ENCODE measurements at places on chromosomes 13 and 19.

- DNase-seq, result no peak
These were observed 23.7 kb downstream of the RYR1 start for GRCh38 chr19:38457202-38457601.

- DNase-seq, result no peak
These were observed 1.2 kb upstream of the FOXO1 start for GRCh38 chr13:40667622-40667978.

GRCh38 chr19:55308281-55308680 lies 16.9 kb downstream of the TMEM150B start:
- DNase-seq, result no peak

DNA sequence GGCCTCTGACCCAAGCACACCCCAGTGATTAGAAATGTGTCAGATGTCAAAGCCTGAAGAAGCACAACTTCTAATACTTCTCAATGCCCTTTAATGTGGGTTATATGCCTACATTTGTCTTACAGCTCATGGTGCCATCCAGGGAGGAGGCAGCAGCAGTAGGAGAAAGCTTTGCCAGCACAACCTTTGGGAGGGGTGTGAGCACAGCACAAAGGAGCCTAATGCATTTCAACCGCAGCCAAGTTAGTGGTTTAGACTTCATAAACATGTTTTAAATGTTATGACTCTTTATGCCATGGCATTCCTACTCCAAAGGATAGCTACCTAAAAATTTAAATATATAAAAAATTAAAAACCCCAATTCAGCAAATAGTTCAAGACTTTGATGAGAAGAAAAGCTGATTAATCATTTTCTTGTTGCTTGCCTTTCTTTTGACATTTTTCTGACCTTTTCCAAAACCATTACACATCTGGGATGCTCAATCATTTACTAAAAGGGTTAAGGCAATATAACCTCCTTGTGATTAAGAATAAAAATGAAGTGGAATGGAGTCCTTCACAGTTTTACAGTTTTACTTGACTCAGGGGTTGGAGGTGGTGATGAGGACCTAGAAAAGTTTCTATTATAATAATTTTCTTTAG lies 142.7 kb downstream of the DLEU7 start:
- DNase-seq, result no peak

DNA sequence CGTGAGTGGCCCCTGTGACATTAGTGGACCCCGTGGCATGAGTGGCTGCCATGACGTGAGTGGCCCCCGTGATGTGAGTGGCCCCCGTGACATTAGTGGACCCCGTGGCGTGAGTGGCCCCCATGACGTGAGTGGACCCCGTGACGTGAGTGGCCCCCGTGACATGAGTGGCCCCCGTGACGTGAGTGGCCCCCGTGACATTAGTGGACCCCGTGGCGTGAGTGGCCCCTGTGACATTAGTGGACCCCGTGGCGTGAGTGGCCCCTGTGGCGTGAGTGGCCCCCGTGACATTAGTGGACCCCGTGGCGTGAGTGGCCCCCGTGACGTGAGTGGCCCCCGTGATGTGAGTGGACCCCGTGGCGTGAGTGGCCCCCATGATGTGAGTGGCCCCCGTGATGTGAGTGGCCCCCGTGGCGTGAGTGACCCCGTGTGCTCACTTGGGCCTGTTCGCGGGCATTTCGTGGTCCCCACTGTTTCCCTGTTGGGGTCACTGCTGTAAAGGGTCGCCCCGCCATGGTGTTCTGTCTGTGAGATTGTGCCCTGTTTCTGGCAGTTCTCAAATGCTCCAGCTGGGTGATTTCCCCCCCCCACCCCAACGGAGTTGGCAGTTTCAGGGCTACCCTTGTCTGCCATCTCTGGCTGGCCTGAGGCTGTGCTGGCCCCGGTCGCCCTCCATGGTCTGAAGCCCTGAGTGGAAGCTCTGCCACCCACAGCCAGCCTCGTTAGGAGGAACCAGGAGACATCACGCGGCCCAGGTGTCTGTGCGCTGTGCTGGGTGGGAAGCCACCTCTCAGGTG lies 64.2 kb downstream of the MCF2L start:
- no peak for DNase-seq

- DNase-seq, result no peak
These were observed 115.7 kb upstream of the KLHL1 start for GRCh38 chr13:70223911-70224310.

- DNase-seq, result no peak
These were observed 85.8 kb upstream of the UBL3 start for GRCh38 chr13:29936051-29936813.

DNA sequence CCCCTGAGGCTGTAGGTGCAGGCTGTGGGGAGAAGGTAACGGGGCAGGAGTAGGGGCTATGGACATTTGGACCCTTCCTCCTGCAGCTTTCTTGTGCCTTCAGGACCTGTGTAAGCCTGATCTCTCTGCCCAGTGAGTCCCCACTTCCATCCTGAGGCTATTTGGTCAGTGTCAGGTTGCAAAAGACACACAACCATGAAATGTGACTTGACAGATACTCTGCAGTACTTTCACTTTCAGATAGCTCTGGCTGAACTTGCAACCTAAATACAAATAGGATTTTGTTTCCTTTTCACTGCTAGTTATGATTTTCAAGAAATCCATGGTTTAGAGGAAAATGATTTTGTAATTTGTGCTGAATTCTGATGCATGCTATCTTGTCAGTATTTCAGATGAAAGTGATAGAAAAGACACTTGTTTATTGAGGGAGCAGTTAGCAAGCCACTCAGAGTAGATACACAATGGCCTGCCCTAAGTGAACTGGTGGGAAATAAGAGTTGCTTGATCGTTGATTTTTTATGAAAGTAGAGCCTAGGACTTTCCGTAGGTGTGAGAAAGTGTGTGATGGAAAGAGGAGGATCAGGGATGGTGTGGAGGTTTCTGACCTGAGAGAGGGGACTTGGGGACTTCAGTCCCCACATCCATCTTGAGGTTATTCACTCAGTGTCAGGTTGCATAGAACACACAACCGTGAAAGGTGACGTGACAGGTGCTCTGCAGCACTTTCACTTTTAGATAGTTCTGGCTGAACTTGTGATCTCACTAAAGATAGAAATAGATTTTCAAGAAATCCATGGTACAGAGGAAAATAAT lies 18.1 kb upstream of the EID2 start:
- no peak for DNase-seq

GRCh38 chr19:5260381-5260967 lies 80.1 kb downstream of the PTPRS start:
- DNase-seq, result no peak

DNA sequence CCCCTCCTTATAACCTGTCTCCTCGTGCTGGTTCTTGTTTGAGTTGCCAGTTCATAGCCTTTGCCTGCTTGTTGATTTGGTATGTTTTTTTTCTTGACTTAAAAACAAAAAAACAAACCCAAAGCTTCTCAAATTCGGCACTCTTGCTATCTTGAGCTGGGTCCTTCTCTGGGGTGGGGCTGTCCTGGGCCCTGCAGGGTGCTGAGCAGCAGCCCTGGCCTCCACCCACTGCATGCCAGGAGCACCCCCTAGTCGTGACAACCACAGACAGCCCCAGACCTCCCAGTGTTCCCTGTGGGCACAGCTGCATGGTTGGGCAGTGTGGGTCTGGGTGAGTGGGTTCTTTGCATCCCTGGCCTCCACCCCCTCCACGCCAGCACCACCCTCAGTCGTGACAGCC lies 27.8 kb downstream of the KDM4B start:
- DNase-seq, result no peak

GRCh38 chr13:98664047-98664446 lies 87.1 kb upstream of the STK24 start:
- no peak for DNase-seq

DNA sequence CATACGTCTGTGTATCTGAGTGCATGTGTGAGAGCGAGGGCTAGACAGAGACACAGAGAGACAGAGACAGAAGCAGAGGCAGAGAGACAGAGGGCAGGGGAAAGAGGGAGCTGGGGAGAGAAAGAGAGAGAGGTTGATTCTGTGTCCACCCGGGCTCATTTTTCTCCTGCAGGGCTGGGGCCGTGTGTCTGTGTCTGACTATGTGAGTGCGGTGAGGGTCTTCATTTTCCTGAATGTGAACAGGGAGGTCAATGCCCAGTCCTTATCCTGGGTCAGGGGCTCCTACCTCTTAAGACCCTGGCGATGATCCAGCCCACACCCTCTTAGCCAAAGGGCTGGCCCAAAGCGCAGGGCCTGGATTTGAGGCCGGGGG lies 17.7 kb downstream of the LRRC4B start:
- no peak for DNase-seq

GRCh38 chr13:58666331-58666730 lies 1034.8 kb downstream of the PCDH17 start:
- no peak for DNase-seq

DNA sequence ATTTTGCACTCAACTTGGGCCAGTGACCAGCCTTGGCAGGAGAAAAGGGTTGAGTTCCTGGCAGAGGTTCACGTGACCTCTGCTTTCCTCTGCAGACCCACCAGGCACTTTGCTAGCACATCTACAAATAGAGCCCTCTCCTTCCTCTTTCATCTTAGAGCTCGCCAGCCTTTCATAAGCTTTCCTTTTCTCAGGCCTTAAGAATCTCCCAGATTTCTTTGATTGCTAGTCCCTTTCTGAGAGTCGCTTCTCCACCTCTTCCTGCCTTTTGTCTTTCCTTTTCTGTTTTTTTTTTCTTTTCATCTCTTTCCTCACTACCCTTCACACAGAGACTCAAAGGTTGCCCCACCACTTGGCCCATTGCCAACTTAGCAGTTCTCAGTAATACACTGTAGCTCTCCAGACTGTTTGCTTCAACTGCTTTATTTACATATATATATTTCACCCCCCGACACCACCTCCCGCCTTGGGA lies 375.7 kb upstream of the SPRY2 start:
- no peak for DNase-seq

DNA sequence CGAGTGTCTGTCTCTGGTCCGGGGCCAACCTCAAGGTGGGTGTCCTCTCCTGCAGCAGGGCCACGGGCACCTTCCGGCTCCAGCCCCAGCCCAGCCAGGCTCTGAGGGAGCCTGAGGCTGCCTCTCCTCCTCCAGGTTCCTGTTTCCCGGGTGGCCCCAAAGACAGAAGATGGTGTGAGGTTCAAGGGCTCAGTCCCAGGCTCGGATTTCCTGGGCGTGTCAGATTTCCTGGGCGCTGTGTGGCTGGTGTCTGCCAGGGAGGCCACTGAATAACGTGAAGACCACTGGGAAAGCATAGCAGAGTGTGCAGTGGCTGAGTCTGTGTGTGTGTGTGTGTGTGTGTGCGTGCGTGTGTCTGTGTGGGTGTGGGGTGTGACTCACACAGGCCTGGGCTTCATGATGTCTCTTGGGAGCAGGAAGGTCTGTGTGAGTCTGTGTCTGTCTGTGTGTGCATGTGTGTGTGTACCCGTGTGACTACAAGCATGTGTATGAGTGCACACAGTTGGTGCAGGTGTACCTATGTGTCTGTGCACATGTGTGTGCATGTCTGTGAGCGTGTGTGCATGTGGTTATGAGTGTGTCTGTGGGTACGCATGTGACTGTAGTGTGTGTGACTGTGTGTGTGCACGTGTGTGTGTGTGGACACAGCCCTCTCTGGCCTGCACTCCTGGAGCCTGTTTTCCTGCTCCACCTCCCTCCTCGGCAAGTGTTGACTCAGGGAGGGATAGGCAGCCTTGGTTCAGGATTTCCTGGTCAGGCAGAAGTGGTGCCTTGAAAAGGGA lies 28.3 kb downstream of the CEBPA start:
- no peak for DNase-seq

GRCh38 chr13:102693776-102694175 lies 1.1 kb downstream of the METTL21C start:
- DNase-seq, result no peak

GRCh38 chr13:110644892-110645521 lies 29.7 kb downstream of the NAXD start:
- peak; percentile 65 for DNase-seq

DNA sequence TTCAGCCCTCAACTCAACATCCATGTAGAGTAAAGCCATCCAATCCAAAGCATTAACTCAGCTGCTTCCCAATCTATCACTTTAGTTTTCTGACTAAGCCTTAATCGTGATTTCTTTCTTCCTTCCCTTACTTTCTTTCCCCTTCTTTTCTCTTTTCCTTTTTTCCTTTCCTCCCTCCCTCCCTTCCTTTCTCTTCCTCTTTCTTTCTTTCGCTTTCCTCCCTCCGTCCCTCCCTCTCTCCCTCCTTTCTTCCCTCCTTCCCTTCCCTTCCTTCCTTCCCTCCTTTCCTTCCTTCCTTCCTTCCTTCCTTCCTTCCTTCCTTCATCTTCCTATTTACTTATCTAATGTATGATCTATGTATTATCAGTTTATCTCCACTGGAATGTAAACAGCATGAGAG lies 71.2 kb downstream of the ERCC5 start:
- no peak for DNase-seq

DNA sequence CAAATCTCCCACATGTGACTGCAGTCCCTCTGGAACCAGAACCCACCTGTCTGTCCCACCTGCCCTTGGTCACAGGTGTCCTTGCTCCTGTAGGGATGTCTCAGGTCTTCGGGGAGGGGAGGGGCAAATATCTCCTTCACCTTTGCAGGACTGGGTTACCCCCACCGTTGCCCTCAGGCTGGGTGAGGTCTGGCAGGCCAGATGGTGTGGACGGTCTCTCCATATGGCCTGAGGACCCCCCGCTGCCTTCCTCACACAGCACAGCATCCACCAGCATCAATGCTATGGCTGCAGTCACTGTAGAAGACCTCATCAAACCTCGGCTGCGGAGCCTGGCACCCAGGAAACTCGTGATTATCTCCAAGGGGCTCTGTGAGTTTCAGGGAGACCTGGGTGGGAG lies 10.0 kb downstream of the SLC5A5 start:
- no peak for DNase-seq

Data from GM18507 (cell line).